Neural crest cell (in vitro differentiated cells): ENCODE measurements at places on chromosomes 4 and X.

GRCh38 chr4:10032625-10033024 is 11.3 kb upstream of the SLC2A9 start:
- no peak for DNase-seq
- no peak overlapping the region for H3K4me3 ChIP-seq
- H3K4me1 ChIP-seq, result peaks cover 52% of the 10 kb centered on the region
- no peaks in the 10 kb centered on the region for H3K36me3 ChIP-seq
- H3K27me3 ChIP-seq, result no peaks in the 10 kb centered on the region

DNA sequence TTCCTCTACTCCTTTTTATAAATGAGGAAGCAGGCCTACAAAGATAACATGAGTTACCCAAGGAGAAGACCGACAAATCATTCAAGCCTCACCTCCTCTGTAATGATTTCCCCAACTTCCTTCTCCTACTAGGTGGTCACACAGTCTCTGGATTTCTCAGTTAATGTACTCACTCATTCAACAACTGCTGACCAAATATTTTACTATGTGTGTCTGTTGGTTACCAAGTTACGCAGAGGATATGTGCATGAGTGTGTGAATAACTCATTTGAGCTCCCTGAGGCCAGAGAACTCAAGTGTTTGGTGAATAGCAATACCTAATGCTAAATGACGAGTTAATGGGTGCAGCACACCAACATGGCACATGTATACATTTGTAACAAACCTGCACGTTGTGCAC is 10.4 kb downstream of the CASK start:
- H3K4me1 ChIP-seq, result peaks cover 20% of the 10 kb centered on the region
- no peak for DNase-seq
- H3K27me3 ChIP-seq, result no peaks in the 10 kb centered on the region
- H3K36me3 ChIP-seq, result peaks cover 3% of the 10 kb centered on the region

DNA sequence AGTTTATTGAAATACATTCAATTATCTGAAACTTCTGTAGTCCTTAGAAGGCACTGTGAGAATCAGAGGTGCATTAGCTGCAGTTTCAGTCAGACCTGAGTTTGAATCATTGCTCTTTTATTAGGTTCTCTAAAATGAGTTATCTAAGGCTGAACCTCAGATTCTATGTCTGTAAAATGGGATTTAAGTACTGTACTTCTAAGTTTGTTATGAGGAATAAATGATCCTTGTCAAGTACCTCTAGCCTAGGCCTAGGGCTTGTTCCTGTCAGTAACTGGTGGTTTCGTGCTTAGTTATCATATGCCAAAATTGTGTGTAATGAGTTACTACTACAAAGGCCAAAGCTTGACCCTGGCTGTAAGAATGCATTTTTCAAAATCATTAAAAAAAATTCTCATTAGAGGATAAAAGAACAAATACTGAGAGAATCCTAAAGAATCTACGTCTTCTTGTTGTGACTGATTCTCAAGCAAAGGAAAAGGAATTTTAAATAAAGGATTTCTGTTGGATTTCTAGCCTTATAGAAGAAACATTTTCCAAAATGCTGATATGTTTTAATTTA is 65.8 kb downstream of the SLIT2 start:
- DNase-seq, result no peak
- H3K4me1 ChIP-seq, result peaks cover 44% of the 10 kb centered on the region
- H3K4me3 ChIP-seq, result peak overlapping the region; percentile 41
- H3K36me3 ChIP-seq, result no peaks in the 10 kb centered on the region

DNA sequence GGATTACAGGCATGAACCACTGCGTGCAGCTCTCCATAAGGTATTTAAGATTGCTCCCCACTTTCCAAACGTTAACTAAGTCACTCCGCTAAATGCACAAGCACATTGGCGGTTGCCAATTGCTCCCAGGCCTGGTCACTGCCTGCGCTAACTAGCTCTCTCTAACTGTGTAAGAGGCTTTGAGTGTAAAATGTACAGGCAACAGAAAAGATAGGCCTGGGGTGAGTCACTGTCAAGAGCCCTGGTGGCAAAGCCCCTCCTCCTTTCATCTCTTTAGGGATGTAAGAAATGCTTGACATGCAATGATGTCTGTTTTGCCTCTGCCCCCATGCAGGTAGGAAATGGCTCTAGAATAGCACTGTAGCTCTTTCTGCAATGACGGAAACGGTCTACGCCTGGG is 329.7 kb upstream of the GATB start:
- H3K36me3 ChIP-seq, result no peaks in the 10 kb centered on the region
- H3K27me3 ChIP-seq, result no peaks in the 10 kb centered on the region
- DNase-seq, result no peak
- no peak overlapping the region for H3K27ac ChIP-seq
- no peaks in the 10 kb centered on the region for H3K4me1 ChIP-seq
- H3K4me3 ChIP-seq, result no peak overlapping the region

GRCh38 chrX:66602381-66602938 is 36.4 kb downstream of the EDA2R start:
- DNase-seq, result no peak
- no peak overlapping the region for H3K4me3 ChIP-seq
- peaks cover 2% of the 10 kb centered on the region for H3K36me3 ChIP-seq
- no peaks in the 10 kb centered on the region for H3K4me1 ChIP-seq

GRCh38 chr4:111905511-111905910 is 239.7 kb upstream of the FAM241A start:
- H3K27me3 ChIP-seq, result no peaks in the 10 kb centered on the region
- no peaks in the 10 kb centered on the region for H3K36me3 ChIP-seq
- H3K4me1 ChIP-seq, result no peaks in the 10 kb centered on the region
- no peak overlapping the region for H3K27ac ChIP-seq

- H3K4me3 ChIP-seq, result no peak overlapping the region
- no peak overlapping the region for H3K27ac ChIP-seq
- no peaks in the 10 kb centered on the region for H3K36me3 ChIP-seq
- no peaks in the 10 kb centered on the region for H3K27me3 ChIP-seq
- no peaks in the 10 kb centered on the region for H3K4me1 ChIP-seq
These were observed 8.2 kb upstream of the SMPX start for GRCh38 chrX:21766101-21766500.

DNA sequence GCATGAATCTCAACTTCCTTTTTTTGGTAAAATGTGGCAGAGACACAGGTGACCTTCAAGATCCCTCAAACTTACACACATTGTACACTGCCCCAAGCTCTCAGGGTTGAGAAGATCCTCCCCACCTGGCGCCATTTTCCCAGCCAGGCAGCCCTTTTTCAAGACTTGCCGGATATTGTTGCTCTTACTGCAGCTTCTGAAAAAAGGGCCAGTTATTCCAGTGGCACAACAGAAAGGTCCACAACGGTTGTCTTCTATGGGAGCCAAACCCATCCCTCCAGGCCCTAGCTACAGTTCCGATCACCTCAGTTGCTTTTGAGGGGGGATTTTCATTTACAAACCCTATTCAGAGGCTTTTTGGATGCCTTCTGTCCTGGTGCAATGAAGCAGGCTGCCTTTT is 101.1 kb downstream of the CHIC2 start:
- H3K27me3 ChIP-seq, result peaks cover 29% of the 10 kb centered on the region
- DNase-seq, result no peak
- peaks cover 51% of the 10 kb centered on the region for H3K4me1 ChIP-seq
- H3K4me3 ChIP-seq, result no peak overlapping the region
- no peak overlapping the region for H3K27ac ChIP-seq
- no peaks in the 10 kb centered on the region for H3K36me3 ChIP-seq

DNA sequence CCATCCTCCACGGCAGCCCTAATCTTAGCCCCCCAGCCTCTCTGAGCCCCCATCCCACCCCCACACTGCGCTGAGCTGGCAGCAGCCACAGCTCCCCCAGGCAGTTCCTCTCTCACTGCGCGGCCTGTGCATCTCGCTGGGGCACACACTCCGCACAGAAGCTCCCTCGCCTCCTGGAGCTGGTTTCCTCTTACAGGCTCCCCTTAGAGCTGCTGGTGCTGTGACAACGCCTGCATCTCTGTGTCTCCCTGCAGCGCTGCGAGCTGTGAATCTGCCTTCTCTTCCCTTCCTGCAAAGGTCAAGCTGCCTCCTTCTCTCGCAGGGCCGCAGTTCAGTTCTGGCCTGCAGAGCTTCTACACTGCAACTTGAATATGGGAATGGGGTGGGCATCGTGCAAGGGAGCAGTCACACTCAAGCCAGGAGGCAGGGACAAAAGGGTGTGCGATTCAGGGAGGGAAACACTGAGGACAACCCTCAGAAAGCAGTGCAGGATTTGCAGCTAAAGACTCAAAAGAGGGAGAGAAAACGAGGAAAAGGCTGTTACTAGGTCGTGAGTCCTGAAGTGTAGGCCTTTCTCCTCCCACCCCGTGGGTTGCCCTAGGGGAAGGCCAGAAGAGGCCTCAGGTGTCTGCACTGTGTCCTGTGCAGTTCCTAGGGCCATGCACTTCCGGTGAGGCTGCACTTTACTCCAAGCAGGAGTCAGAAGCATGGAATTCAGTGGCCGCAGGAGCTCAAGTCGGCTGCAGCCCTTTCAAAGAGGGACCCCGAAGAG is 87.0 kb downstream of the BCOR start:
- no peaks in the 10 kb centered on the region for H3K36me3 ChIP-seq
- H3K27me3 ChIP-seq, result peaks cover 40% of the 10 kb centered on the region
- H3K4me1 ChIP-seq, result peaks cover 63% of the 10 kb centered on the region
- H3K4me3 ChIP-seq, result peak overlapping the region; percentile 86
- H3K27ac ChIP-seq, result no peak overlapping the region
- DNase-seq, result no peak
